ENCODE measurements at places on chromosomes 4 and X. TPM values are rescaled to one million over a fixed set of nuclear protein-coding genes. Genes with fewer than 3 reads are reported as not detected.

CHRDL1 gene
- 0.19 TPM for polyA plus RNA-seq

SPON2 gene
- polyA plus RNA-seq: 190 TPM

FAM133A gene
- not detected for polyA plus RNA-seq

PPARGC1A gene
- polyA plus RNA-seq: 0.31 TPM

SMIM31 gene
- not detected for polyA plus RNA-seq

MTCP1 gene
- 17.4 TPM for polyA plus RNA-seq

SLC9B1 gene
- polyA plus RNA-seq: 0.32 TPM

RPS6KA3 gene
- polyA plus RNA-seq: 40.4 TPM

ARHGAP36 gene
- polyA plus RNA-seq: not detected

IL3RA gene
- not detected for polyA plus RNA-seq

ITM2A gene
- polyA plus RNA-seq: not detected

NAA11 gene
- not detected for polyA plus RNA-seq

MAGEB5 gene
- not detected for polyA plus RNA-seq

HPGDS gene
- not detected for polyA plus RNA-seq

TEC gene
- 0.21 TPM for polyA plus RNA-seq

RTL9 gene
- 0.37 TPM for polyA plus RNA-seq

AMTN gene
- polyA plus RNA-seq: not detected

HSFX4 gene
- polyA plus RNA-seq: not detected

RHOH gene
- not detected for polyA plus RNA-seq

TMEM144 gene
- polyA plus RNA-seq: 1.5 TPM

GRCh38 chrX:133444952-133445831, 29.9 kb upstream of the GPC4 start:
- no peak for DNase-seq

DNA sequence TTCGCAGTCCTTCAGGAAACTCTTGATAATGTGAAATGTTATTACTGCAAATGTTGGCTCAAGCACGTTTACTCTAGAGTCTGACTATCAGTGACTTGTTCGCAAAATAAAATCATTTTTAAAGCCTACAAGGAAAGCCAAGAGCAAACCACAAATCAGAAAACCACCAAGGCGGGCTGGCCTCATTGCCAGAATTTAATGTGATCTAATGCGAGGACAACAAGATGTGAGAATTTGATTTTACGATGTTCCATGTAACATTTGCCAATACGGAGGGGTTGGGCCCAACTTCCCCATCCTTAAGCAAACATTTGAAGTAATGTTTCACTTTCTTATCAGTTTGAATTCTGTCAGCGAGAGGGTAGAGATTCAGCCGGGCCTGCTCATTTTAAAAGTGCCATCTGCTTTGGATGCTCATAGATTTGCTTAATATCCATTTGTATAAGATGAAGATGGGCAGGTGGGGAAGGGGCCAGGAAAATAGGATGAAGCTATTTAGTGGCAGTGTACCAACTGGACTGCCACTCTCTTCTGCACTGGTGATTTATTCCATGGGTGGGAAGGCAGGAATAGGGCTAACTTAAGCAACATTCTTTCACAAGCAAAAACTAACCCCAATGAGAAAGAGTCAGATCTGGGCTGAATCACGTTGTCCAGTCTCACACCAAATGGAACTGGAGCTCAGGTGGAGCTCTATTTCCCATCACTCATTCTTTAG, 225.3 kb downstream of the ANAPC10 start:
- no peak for DNase-seq

GRCh38 chr4:123747016-123747415, 350.4 kb downstream of the SPRY1 start:
- DNase-seq: no peak

DNA sequence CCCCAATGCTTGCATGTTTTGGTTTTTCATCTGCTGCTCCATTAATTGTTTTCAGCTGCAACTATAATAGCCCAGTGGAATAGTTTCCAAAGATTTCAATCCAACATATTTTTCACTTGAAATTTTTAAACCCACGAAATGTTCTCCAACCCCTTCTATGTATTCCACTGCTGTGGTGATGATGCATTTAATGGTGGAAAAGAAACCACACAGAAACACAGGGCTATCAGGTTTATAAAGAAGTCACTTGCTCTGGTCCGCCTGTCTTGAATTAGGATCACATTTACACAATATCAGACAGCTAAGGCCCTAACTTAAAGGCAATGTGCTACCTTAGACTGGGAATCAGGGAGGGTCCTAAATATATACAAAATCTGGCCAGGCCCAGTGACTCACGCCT, 35.0 kb downstream of the OPHN1 start:
- DNase-seq: no peak

GRCh38 chr4:122764071-122764820, 31.7 kb downstream of the BBS12 start:
- no peak for DNase-seq

GRCh38 chr4:25347971-25348370, 29.1 kb upstream of the ANAPC4 start:
- DNase-seq: no peak

- no peak for DNase-seq
These were observed 14.6 kb downstream of the PSAPL1 start for GRCh38 chr4:7419961-7420660.

- no peak for DNase-seq
These were observed 193.5 kb upstream of the FTHL17 start for GRCh38 chrX:31265383-31265782.

DNA sequence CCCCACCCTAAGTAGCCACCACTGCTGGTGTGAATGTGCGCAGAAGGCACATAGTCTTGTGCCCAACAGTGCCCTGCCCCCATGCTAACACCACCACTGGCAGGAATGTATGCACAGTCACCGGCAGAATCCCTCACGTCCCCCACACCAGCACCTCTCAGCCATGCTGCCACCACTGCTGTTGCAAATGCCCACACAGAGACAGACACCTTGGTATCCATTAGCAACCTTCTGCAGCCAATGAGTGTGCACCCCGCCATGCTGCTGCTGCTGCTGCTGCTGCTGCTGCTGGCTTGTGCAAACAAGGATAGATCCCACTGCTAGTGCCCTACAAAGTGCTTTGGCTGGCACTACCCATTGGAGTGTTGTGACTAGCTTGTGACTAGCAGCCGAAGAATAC, 52.4 kb upstream of the MMAA start:
- DNase-seq: no peak

- DNase-seq: no peak
These were observed 70.2 kb upstream of the ZNF518B start for GRCh38 chr4:10527438-10527837.

DNA sequence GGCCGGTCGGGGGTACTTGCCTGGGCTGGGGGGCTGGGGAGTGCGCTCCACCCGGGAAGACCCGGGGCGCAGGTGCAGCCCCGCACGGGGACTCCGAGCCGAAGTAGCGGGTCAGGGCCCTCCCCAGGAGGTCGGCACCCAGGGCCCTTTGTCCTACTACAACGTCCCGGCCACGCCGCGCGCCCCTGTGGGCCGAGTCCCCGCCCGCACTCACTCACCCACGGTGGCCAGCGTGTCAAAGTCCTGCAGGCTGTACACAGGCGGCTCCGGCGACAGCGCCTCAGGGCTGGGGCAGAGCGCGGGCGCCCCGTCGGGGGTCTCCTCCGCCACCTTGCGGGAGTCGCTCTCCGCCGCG, 602 bp downstream of the PRKX start:
- DNase-seq: no peak

DNA sequence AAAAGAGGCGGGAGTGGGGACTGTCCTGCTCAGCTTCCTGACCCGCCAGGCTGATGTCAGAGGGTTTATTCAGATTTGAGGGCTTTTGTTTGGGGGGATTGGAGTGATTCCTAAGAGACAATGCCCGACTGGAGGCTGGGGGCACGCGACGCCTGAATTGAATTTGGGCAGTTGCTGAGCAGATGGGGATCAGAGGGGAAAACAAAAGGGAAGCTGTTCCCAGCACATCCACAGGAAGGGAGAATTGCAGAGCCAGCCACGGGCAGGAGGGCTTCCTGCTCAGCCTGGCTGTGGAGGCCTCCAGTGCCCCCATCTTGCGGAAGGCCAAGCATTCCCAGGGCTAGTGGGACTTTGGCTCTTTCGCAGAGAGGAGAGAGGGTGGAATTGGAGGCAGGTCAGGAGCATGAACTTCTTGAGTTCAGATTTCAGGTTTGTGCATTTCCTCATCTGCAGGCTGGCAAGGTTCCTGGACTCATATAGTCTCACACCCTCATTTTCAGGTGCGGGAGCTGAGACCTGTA, 162.8 kb downstream of the NHS start:
- no peak for DNase-seq

- DNase-seq: no peak
These were observed 8.4 kb upstream of the DUSP9 start for GRCh38 chrX:153638436-153639176.

GRCh38 chr4:144709793-144710525, 64.0 kb downstream of the HHIP start:
- no peak for DNase-seq

GRCh38 chr4:3689006-3689405, 77.2 kb upstream of the ADRA2C start:
- no peak for DNase-seq

DNA sequence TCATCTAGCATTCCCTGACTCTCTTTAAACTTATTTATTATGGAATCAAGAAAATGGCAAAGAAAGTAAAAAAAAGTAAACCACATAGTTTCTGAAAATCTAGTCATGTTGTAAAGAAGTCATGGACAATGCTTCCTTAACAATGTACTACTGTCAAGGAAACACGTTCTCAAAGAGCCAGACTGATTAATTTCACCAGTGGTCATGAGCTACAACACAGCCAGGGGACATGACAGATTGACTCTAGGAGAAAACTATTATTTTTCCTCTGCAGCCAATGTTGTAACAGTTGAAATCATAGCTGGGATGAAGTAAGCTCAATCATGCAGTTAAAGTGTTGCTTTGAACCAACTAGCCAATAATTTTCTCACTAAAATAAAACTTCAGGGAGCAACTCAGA, 109.2 kb downstream of the MAPK10 start:
- DNase-seq: no peak

DNA sequence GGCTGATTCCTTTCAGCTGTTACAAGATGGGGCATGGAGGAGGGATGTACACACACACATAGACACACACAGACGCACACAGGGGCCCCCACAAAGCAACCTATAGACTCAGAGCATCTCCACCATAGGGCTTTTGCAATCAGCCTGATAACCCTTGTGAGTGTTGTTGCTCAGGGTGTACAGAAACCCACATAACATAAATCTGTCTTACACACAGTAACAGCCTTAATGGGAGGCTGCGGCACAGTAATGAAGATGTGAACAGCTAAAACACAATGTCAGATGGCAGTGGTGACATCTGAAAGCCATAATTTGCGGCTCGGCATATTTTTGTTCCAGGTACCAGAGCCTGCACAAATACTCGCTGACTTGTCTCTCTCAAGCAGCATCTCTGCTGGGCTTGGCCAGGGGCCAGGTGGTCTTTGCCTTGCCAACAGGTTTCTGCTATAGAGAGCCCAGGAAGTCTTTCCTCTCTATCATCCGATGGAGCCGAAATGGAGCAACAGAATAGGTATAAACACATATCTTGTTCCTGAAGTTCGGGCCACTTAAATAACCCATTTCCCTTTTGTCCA, 357.2 kb upstream of the GATB start:
- no peak for DNase-seq

GRCh38 chrX:11750046-11750445, 8.0 kb upstream of the MSL3 start:
- no peak for DNase-seq

- no peak for DNase-seq
These were observed 20.7 kb downstream of the PSAPL1 start for GRCh38 chr4:7414046-7414445.

GRCh38 chr4:88792268-88792781, 94.7 kb upstream of the NAP1L5 start:
- DNase-seq: peak; percentile 36

DNA sequence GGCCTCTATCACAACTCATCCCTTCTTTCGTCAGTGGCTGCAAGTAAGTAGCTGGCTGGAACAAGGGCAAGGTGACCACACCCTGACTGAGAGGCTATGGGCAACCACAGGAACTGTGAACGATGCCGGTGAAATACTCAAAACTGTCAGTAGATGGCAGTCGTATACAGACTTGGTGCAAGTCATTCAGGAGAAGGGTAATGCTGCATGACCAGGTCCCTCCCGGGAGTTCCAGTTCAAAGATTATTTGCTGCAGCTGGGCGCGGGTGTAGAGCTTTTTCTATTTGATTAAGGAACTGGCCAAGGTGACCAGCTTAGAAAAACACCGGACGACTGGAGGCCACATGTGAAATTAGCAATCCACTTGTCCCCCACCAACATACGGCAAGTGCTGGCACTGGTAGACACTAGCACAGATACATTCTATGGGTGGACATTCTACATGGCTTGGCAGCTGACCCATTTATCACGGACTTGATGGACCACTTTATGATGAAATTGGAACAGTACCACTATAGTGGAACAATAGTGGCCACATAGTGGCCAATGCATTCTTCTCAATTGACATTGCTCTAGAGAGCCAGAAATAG, 726.6 kb downstream of the TRAM1L1 start:
- DNase-seq: peak; percentile 7

DNA sequence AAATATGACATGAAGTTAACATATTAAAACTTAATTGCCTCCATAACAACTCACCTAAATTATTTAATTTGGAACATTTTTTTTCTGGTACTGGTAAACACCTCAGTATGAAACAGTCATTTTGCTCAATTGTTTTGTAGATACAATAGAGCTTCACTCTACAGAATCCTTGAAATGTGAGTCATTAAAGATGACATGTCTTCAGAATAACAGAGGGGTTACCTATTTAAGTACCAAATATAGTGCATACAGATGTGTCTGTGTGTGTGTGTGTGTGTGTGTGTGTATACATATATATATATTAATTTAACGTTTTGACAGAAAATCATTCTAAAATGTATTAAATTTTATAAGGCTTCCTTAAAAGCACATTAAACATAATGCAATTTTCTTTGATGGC, 297.6 kb downstream of the INPP4B start:
- DNase-seq: no peak

DNA sequence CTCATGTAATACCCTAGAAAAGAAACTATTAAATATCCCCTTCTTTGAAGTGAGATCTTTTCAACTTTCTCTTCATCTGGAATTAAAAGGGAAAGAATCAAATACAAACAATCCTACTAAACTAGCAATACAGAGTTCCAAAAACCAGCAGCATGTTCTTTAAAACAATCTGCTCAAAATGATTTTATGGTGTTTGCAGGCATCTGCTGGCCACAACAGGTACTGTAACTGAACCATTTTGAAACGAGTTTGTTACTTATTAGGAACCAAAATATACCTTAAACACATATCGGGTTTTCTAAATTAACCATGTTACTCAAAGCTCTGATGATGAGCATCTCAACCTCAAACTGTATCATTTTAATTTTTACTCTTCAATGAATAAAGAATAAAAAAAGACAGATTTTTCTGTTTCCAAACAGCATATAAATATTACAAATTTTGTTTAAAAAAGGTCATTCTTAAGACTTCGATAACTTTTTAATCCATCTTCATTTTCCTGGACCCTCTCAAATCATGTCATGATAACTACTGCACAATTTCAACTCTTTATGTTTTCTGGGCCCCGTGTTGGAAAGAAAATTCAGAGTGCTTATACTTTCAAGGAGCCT, 56.5 kb downstream of the ARAP2 start:
- no peak for DNase-seq

DNA sequence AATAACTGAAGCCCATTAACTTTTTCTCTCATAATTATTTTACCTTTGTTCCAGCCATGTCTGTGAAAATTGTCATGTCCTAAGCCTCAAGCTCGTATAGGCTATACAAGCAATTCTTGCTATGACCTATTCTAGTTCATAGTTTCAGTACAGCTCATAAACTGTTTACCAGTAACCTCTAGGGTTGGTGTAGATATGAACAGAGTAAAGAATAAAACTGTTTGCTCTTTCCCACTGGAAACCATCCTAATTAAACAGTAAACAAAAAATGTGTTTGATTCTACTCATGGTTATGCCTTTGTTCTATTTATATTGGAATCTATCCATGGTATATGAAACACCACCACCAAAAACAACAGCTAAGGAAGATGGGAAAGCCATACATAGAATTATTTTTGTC, 1444.0 kb upstream of the PCDH7 start:
- no peak for DNase-seq

All from AG04450 (cell line).